Astrocyte (in vitro differentiated cells and primary cell): ENCODE measurements at places on chromosomes 12 and 14. TPM values are rescaled to one million over a fixed set of nuclear protein-coding genes. Genes with fewer than 3 reads are reported as not detected.

PRKD1 gene
- total RNA-seq: 5.9 and 6.7 TPM in 2 replicates

MFAP5 gene
- total RNA-seq: 86.4 and 105 TPM in 2 replicates

NPFF gene
- total RNA-seq: 0.82 TPM in 1 of 2 replicates, not detected in the other

ZNF140 gene
- total RNA-seq: 17.2 and 17.6 TPM in 2 replicates

NGB gene
- not detected in 2 replicates for total RNA-seq

CKB gene
- total RNA-seq: 174 and 178 TPM in 2 replicates

KRT80 gene
- total RNA-seq: 2.8 and 3.6 TPM in 2 replicates

LRFN5 gene
- total RNA-seq: 1.5 and 1.6 TPM in 2 replicates

ZDHHC22 gene
- 0.50 and 0.52 TPM in 2 replicates for total RNA-seq

DNA sequence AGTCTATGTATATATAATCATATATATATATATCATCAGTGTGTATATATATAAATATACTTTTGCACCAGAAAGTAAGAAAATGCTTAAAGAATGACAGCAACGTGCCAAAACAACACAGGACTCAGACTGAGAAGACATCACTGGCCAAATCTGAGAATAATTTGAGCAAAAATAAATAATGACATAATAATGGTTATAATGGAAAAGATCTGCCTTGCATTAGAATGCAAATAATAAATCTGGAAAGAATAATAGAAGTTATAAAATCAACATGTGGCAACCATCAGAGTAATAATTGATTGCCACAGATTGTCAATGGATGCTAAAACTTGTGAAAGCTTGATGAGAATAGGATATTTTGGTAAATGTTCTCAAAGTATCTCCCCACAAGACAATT is 61.5 kb upstream of the PLEKHG7 start:
- H3K4me3 ChIP-seq: no peak overlapping the region
- H3K27me3 ChIP-seq: no peaks in the 10 kb centered on the region
- H3K27ac ChIP-seq: no peak overlapping the region

DNA sequence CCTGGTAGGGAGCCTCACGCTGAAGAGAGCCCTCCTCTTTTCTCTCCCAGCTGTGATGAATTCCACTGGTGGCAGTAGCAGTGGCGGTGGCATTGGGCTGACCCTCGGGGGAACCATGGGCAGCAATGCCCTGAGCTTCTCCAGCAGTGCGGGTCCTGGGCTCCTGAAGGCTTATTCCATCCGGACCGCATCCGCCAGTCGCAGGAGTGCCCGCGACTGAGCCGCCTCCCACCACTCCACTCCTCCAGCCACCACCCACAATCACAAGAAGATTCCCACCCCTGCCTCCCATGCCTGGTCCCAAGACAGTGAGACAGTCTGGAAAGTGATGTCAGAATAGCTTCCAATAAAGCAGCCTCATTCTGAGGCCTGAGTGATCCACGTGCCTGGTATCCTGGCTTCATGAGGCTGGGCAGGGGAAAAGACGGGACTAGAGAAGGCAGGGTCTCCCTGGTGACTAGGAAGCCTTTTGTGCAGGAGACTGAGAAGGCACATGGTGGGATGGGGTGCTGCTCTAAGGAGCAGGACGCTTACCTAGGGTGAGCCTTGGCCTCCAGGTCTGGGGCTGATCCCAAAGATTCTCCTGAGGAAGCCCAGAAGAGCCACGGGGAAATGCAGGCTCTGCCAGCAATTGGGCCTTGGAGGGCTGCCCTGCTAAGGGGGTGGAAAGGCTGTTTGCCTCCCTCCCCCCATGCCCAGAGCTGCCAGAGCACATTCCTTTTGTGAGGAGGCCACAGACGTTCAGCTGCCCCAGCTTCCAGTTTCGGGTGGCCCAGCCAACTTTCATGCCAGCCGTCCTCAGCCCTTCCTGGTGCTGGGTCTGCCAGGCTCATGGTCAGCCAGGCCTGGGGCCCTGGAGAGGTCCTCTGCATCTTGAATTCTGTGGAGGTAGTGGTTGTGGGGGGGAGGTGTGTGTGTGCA is 15.8 kb downstream of the KRT7 start:
- DNase-seq: no peak
- no peak overlapping the region for H3K4me3 ChIP-seq
- H3K4me1 ChIP-seq: peaks cover 21% of the 10 kb centered on the region
- no peaks in the 10 kb centered on the region for H3K36me3 ChIP-seq
- H3K27me3 ChIP-seq: peaks cover 2% of the 10 kb centered on the region

GRCh38 chr14:86153480-86153879 is 623.5 kb downstream of the FLRT2 start:
- no peaks in the 10 kb centered on the region for H3K27me3 ChIP-seq
- no peaks in the 10 kb centered on the region for H3K4me1 ChIP-seq
- no peaks in the 10 kb centered on the region for H3K36me3 ChIP-seq
- no peak for DNase-seq
- no peak overlapping the region for H3K27ac ChIP-seq

DNA sequence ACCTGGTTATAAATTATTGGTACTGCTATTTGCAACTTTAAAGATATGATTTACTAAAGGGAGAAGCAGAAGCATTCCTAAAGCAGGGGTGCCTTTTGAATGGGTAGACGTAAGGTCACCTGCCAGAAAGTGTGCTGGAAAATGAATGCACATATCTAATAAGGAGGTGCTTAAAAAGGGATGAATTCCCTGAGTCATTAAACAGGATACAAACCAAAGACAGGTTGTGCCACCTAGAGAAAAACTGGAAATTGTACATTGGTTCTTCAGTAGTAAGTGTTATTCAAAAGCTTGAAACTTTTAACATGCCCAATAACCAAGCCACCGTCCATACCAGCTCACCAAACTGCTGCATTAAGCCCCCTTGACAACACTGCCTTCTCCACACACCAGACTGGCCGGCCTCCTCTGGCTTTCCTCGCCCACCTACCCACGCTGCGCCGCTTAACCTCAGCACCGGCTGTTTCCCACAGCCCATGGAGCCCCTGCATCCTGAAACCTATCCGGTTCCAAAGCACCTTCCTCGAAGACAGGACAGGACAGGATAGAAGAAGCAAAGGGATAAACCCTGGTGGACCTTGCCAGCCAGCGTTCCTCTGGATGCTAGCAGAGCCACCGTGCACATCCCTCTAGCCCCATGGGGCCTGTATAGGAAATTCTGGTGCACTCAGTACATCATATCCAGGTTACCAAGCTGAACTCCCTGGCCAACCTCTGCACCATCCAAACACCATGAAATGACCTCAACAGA is 201.5 kb upstream of the CAND1 start:
- H3K4me1 ChIP-seq: peaks cover 8% of the 10 kb centered on the region
- H3K27me3 ChIP-seq: peaks cover 12% of the 10 kb centered on the region
- no peak overlapping the region for H3K27ac ChIP-seq
- H3K4me3 ChIP-seq: peak overlapping the region; percentile 62

DNA sequence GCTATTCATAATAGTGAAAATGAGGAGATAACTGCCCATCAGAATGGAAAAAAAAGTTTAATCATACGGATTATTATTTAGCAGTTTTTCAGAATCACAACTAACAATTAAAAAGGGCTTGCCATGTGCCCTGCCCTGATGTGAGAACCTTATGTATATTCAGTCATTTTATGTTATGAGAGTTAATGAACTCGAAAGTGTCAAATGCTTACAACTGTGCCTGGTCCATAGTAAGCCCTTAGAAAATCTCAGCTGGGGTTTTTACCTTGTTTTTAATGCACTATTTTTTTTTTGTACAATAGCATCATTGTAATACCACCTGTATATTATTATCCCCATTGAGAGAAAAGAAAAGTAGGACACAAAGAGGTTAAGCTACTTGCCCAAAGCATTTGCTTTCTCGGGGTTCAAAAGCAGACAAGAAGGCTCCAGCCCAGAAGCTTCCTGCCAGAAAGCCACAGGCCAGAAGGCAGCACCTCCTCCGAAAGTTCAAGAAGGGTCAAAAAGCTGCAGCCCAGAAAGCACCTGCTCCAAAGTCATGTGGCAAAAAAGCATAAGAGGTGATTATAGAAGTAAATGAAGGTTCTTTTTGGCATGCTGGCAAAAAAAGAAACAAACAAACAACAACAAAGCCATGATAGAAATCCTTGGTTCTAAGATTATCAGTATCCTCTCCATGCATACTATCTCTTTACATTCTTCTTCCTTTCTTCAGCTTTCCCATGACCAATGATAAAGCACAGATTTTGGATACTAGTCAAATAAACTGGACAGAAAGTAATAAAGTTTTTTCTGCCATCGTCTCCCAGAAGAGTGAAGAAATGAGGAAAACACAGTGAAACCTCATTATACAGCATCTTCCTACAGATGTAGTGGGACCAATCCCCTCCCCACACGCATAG is 59.1 kb upstream of the NAP1L1 start:
- H3K4me1 ChIP-seq: no peaks in the 10 kb centered on the region
- H3K27ac ChIP-seq: no peak overlapping the region
- H3K36me3 ChIP-seq: no peaks in the 10 kb centered on the region
- H3K4me3 ChIP-seq: no peak overlapping the region

DNA sequence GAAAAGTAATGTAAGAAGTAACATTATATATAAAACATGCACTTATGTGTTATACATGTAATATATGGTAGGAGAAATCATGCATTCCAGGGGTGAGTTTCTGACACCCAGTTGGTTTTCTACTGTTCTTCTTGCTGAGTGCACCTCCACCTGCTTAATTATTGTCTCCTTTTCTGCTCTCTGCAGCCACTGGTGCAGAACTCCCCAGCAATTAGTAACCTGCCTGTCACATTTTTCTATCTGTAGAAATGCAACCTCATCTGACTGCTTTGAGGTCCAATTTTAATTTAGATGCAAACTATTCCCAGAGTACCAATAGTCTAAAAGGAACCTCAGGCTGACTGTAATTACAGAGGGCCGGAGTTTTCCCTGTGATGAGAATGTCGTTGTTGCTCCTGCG is 842.1 kb downstream of the AACS start:
- no peaks in the 10 kb centered on the region for H3K36me3 ChIP-seq
- no peaks in the 10 kb centered on the region for H3K27me3 ChIP-seq
- no peaks in the 10 kb centered on the region for H3K4me1 ChIP-seq
- no peak for DNase-seq
- no peak overlapping the region for H3K27ac ChIP-seq

GRCh38 chr12:81077686-81078441 is at the start of gene ACSS3:
TSS of gene ACSS3 (plus strand) at chr12:81078079. CDS start at chr12:81078121, 42 bp downstream.
- peak within 1 kb of the TSS; percentile 61 for H3K4me3 ChIP-seq

GRCh38 chr12:12228402-12228801 is 38.4 kb downstream of the LRP6 start:
- no peaks in the 10 kb centered on the region for H3K36me3 ChIP-seq
- DNase-seq: no peak
- H3K27me3 ChIP-seq: no peaks in the 10 kb centered on the region
- no peak overlapping the region for H3K4me3 ChIP-seq
- H3K4me1 ChIP-seq: peaks cover 12% of the 10 kb centered on the region
- H3K27ac ChIP-seq: no peak overlapping the region

DNA sequence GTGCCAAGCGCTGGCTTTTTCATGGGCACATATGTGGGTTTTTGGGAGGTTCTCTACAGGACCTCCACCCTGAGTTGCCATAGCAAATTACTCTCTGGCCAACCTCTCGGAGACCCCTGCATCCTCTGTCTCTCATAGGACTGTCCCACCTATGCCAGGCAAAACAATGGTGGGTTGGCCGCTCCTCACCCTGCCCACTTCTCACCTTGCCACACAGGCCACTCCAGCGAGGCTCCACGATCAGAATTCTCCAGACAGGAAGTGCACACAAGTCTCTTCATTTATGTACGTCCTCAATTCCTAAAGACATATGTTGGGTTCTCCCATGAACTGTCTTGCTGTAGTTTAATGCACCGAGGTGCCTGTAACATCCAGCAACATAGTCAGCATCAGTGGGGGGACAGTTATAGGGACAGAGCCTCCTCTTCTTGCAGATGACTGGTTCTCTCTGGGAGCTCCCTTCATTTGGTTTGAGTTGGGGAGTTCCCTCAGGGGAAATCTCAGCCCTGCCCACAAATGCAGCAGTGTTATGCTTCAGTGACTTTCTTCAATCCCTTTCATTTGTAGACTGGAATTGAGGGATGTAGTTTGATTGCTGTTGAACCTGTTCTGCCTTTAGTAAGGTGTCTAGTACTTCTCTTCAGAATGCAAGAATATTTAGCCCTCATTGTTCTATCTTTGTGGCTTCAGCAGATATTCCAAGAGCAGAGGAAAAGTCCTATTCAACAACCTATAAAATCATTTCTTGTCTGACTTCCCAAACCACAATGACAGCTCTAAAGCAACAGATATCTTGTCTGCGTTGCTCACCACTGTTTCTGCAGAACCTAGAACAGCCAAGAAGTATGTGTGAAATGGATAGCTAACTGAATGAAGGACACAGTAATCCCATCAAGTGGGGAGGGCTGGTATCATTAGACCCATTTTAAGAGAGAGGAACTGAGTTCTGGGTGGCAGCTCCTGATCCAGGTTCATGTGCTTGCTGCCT is 2.8 kb upstream of the LTBP2 start:
- DNase-seq: peak; percentile 40
- H3K27me3 ChIP-seq: no peaks in the 10 kb centered on the region
- peak overlapping the region; percentile 26 for H3K4me3 ChIP-seq
- H3K4me1 ChIP-seq: peaks cover 77% of the 10 kb centered on the region
- H3K36me3 ChIP-seq: no peaks in the 10 kb centered on the region
- no peak overlapping the region for H3K27ac ChIP-seq

GRCh38 chr14:99525699-99526080 is 44.5 kb downstream of the CCNK start:
- H3K27me3 ChIP-seq: no peaks in the 10 kb centered on the region
- peaks cover 41% of the 10 kb centered on the region for H3K4me1 ChIP-seq
- no peak overlapping the region for H3K4me3 ChIP-seq
- H3K27ac ChIP-seq: no peak overlapping the region

- no peak for DNase-seq
- H3K4me3 ChIP-seq: no peak overlapping the region
- no peaks in the 10 kb centered on the region for H3K36me3 ChIP-seq
- no peaks in the 10 kb centered on the region for H3K4me1 ChIP-seq
- H3K27me3 ChIP-seq: no peaks in the 10 kb centered on the region
Measured at GRCh38 chr14:45698462-45699134, 445.6 kb upstream of the MIS18BP1 start.

DNA sequence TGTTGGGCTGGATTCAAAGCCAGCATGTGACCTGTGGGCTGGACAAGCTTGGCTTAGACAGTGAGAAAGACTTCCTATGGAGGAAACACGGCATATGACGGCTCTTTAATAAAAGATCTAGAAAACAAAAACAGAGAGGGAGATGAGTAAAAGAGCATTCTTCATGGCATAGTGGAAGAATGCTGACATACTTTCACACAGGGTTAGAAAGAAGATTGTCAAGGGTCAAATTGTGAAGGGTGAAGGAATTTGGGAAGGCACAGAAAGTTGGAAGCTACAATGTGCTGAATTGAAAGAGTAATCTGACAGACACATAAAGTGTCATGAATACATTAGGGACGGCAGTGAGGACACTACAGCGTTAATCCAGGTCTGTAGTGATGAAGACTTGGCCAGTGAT is 63.4 kb downstream of the GALNT4 start:
- peak overlapping the region; percentile 12 for H3K27ac ChIP-seq
- H3K4me3 ChIP-seq: no peak overlapping the region
- no peaks in the 10 kb centered on the region for H3K36me3 ChIP-seq
- peaks cover 10% of the 10 kb centered on the region for H3K4me1 ChIP-seq
- H3K27me3 ChIP-seq: no peaks in the 10 kb centered on the region

GRCh38 chr12:116539361-116539771 is 19.8 kb upstream of the MAP1LC3B2 start:
- peak; percentile 20 for DNase-seq
- H3K27me3 ChIP-seq: no peaks in the 10 kb centered on the region
- H3K4me1 ChIP-seq: peaks cover 27% of the 10 kb centered on the region
- no peaks in the 10 kb centered on the region for H3K36me3 ChIP-seq

GRCh38 chr14:42470427-42470719 is 863.7 kb downstream of the LRFN5 start:
- no peaks in the 10 kb centered on the region for H3K27me3 ChIP-seq
- H3K4me3 ChIP-seq: no peak overlapping the region
- no peaks in the 10 kb centered on the region for H3K4me1 ChIP-seq
- H3K27ac ChIP-seq: no peak overlapping the region
